ENCODE measurements at places on chromosomes 13 and 19.
A peak's percentile ranks its signal among the peaks of the same experiment; 100 is the strongest.

DNA sequence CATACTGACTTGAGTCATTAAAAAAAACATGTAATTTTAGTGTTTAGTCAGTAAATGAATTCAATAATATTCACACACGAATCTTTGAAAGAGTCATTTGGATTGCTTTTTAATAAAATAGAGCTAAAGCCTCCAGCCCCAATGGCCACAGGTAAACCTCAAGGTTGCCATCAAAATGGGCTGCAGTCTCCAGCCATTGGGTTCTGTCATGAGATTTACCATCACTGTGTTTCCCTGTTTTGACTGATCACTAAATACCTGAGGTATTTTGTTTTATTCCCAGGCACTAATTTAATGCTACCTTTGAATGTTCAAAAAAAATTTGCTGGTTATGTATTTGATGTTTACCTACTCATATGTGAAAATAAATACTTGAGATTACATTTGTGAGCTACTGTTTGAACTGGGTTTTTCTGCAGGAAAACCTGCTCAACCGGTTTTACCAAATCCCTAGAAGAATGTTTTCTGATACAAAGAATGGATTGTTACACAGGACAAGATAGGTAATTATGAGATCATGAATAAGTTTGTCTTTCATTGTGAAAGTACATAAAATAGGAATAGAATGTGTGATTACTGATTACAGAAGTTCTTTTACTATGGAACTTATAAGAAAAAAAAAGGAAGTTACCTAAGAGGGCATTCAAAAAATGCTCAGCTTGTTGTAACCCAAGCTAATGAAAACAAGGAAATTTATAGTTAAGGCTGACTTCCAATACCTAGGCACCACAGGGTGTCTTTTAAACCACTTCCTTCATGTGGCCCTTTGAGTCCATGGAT lies 391.3 kb downstream of the EFNB2 start:
- no peak for DNase-seq

DNA sequence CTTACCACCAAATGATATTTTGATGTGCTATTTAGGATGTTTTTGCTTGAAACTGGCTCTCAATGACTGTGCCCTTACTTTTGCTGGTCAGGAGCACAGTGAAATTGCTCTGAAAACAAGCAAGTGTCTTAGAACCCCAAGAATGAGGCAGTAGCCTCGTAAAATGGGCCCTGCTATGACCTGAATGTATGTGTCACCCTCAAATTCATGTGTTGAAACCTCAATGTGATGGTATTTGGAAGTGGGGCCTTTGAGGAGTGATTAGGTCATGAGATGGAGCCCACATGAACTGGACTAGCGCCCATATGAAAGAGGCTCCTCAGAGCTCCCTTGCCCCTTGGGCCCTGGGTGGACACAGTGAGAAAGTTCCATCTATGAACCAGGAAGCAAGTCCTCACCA lies 155.2 kb downstream of the ZIC5 start:
- DNase-seq: no peak

- no peak for DNase-seq
These were observed 339.8 kb upstream of the OBI1 start for GRCh38 chr13:78998630-78999315.

DNA sequence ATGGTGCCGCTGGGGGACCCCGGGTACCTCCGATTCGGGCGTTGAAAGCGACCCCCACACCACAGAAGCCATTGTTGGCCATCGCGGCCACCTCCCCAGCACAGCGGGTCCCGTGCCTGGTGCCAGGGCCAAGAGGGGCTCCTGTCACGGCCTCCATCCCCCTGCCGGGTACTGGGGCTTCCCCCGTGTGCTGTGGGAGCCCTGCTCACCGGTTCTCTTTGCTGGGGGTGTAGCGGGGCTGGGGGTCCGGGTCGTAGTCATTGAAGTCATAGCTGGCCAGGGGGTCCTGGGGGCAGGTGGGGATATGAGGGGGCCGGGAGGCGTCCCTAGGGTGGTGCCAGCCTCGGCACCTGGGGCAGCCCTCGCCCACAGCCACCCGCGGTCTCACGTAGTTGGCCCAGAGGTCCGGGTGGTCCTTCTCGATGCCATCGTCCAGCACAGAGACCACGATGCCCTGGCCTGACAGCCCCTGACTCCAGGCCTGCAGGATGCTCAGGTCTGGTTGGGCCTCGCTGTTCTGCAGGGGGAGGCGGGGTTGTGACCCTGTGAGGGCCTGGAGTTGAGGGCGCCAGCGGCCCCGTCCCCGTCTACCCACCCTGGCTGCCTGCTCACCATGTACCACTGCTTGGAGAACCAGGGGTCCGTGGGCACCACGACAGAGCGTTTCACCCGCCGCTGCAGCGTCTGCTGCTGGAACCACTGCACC lies 2.4 kb downstream of the PCSK4 start:
- DNase-seq: no peak

GRCh38 chr19:3868770-3869456 lies at the start of gene ZFR2:
TSS of gene ZFR2 (minus strand) at chr19:3869038. CDS start at chr19:3869017, 21 bp downstream.
- DNase-seq: peak; percentile 27

DNA sequence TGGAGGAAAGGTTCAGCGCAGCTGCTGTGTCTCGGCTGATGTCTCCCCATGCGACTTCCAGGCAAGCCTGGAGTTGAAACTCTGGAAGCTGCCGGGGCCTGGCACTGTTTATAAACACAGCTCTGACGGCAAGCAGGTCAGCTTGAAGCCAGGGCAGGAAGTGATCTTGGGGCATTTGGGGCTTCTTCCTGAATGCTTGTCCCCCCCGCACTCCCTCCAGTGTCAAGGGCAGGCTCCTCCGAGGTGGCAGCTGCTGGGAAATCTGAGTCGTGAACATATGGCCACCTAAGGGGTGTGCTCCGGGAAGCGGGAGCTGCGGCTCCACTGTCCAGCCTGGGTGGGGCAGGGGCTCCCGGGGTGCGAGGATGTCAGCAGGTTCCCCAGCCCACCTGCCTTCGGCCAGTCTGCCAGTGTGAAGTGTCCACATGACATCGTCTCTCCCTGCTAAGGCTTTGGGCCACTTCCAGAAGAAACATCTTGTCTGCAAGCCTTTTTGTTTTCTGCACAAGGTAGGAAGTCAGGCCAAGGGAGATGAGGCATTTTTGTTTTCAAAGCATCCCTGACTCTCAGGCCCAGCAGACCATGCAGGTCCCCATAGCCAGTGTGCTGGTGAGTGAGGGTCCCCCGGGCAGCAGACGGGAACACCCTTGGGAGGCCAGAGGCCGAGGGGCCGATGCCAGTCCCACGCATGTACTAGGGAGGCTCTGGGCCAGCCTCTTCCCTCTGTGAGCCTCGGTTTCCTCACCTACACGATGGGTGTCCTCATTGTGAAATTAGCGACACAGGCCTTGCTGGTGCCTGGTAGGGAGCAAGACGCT lies 2.7 kb downstream of the PIAS4 start:
- DNase-seq: no peak

DNA sequence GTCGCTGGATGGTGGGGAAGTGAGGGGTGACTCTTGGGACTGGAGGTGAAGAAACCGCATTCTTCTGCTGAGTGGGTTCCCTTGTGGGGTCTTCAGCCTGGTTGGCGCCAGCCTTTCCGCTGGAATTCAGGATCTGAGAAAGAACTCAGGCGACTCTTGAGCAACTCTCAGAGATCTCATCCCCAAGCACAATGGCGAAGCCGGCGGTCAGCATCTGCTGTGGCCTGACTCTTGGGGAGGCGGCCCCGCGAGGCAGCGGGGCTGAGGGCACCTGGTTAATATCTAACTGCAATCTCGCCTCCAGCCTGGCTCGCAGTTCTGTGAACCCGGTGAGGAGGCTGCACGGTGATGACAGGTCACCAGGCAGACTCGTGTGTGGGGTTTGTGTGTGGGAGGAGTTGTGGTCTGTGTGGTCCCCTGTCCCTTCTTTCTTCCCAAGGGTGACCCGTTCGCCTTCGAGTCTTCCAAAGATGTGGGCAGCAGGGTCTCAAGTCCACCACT lies 883 bp downstream of the ZNF441 start:
- DNase-seq: peak; percentile 30

GRCh38 chr19:40322951-40323615 lies 25.1 kb downstream of the C19orf47 start:
- no peak for DNase-seq

DNA sequence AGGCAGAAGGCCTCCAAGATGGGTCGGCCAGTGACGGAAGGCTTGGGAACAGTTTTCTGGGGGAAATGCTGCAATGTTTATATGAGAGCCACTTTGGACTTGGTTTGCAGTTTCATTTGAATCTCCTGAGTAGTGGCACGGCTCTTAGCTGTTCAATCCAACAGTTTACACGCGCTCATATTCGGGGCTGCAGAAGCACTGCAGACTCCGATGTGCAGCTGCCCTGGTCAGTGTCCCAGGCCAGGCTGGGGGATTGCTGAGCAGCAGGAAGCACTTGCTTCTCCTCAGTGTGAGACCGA lies 31.7 kb downstream of the CEBPG start:
- DNase-seq: no peak

- DNase-seq: no peak
These were observed 4.5 kb upstream of the ZNF554 start for GRCh38 chr19:2815191-2815614.

DNA sequence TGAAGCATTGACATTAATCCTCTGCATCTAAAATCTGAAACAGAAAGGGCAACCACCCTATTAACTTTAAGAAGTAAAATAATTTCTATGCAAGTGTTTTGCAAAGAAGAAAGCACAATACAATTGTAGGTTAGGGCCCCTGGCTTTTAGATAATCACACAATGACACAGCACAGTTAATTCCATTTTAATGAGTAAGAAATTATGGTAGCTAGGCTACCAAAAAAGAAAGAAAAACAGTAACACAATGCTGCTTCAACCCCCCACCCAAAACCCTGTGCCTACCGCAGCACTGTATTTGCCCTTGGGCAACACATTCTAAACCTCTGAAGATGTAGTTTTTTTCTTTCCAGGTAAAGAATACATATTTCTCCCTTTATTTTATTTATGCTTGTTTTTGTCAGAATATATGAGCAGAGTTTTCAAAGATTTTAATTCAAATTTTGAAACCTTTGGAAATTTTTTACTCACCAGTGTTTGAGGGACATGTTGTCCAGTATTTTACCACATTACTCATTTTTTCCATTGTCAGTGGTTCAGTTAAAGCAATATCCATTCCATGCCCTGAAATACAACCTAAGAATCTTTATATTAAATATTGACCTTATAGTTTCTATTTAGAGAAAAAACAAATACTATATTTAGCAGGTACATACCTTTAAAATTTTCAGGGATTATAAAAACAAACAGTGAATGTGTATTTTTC lies 21.1 kb downstream of the SOHLH2 start:
- no peak for DNase-seq

DNA sequence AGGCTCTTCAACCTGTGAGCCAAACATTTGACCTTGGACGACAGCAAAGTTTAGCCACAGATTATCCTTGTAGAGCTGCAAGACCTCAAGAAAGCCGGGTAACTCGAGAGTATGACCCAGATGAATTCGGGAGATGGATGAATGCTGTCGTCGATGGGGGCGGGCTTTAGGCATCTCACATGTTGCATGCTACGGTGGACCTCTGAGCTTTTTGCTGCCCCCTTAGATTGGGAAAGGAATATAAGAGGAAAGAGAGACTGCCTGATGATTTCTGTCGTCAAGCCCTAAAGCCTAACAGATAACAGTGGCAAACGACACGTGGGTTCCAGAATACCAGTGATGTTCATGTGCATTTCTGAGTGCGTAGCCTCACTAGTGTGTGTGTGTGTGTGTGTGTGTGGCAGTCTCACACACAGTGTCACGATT lies 730 bp upstream of the ABCC4 start:
- no peak for DNase-seq

GRCh38 chr19:46927106-46927505 lies 66.3 kb downstream of the ARHGAP35 start:
- DNase-seq: no peak

GRCh38 chr13:99980201-99980823 lies 1.3 kb upstream of the ZIC2 start:
- DNase-seq: peak; percentile 60

- DNase-seq: no peak
These were observed 2.6 kb downstream of the CSNK1A1L start for GRCh38 chr13:37102896-37103295.

- DNase-seq: no peak
These were observed 22.8 kb upstream of the ABCC4 start for GRCh38 chr13:95323930-95324662.

- DNase-seq: no peak
These were observed 15.2 kb downstream of the DACH1 start for GRCh38 chr13:71851498-71852409.

- DNase-seq: no peak
These were observed 23.9 kb downstream of the PIBF1 start for GRCh38 chr13:72805676-72806346.

GRCh38 chr19:42281827-42282762 lies 13.0 kb downstream of the CIC start:
- DNase-seq: no peak

GRCh38 chr13:50386541-50387050 lies 371.4 kb downstream of the KCNRG start:
- DNase-seq: no peak

- no peak for DNase-seq
These were observed 122.9 kb downstream of the MIPEP start for GRCh38 chr13:23766283-23766682.

GRCh38 chr13:94659598-94659946 lies 52.8 kb downstream of the SOX21 start:
- no peak for DNase-seq

- DNase-seq: no peak
These were observed 294.6 kb upstream of the MIR17HG start for GRCh38 chr13:91052876-91053275.

- DNase-seq: no peak
These were observed 729.4 kb upstream of the SGCG start for GRCh38 chr13:22451327-22451741.

GRCh38 chr19:50550594-50550966 lies 17.7 kb downstream of the LRRC4B start:
- DNase-seq: no peak

GRCh38 chr13:45102136-45102507 lies 18.2 kb upstream of the GTF2F2 start:
- no peak for DNase-seq

DNA sequence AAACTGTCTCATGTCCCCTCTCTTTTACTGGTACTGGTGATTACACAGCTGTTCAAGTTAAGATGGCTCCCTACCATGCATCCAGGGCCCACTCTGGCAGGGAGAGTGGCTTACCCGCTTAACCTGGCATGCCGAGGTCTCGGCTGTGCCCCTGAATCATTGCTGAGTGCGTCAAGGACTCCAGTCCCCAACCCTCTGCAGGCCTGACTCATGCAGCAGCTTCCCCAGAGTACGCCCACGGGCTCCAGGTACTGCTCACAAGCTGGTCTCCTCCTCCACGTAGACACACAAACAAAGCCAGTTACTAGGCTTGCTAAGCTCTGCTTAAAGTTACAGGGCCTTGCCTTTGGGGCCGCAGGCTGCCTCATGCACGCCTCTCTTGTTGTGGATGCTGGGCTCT lies 447.4 kb downstream of the COG6 start:
- DNase-seq: peak; percentile 91

- DNase-seq: no peak
These were observed 58.2 kb downstream of the ESD start for GRCh38 chr13:46738766-46739165.

DNA sequence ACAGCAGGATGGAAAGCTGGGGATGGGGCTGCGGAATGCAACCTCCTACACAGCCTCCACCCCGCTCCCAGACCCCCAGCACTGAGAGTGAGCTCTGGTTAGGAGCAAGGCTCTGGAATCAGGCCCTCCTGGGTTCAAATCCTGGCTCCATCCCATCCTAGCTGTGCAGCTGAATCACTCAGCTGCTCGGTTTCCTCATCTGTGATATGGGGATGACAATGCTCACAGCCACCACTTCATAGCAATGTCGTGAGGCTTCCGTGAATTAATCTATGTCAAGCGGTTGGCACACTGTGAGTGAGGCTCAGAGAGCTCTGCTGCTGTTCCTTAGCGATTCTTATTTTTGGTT lies 538 bp downstream of the ACP7 start:
- DNase-seq: no peak

GRCh38 chr13:28558567-28558966 lies 63.6 kb upstream of the FLT1 start:
- DNase-seq: no peak

Measured in activated naive CD4-positive, alpha-beta T cell treated with Interleukin-2 at 50 U/mL for 16 hours (primary cell).